ENCODE measurements at places on chromosomes 6 and 20.

DNA sequence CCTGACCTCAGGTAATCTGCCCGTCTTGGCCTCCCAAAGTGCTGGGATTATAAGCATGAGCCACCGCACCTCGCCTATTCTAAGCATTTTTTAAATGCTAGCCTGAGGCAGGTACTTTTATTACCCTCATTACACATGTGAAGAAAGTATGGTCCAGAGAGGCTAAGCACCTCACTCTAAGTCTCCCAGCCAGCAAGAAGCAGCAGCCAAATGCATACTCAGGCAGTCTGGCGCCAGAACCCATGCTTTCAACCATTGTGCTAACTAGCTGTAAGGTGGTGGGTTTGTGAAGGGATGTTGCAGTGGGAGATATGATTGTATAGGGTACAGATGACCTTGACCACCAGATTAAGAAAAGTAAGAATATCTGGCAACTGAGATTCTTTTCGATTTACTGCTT, 26.1 kb upstream of the RIPOR2 start:
- no peak for DNase-seq

DNA sequence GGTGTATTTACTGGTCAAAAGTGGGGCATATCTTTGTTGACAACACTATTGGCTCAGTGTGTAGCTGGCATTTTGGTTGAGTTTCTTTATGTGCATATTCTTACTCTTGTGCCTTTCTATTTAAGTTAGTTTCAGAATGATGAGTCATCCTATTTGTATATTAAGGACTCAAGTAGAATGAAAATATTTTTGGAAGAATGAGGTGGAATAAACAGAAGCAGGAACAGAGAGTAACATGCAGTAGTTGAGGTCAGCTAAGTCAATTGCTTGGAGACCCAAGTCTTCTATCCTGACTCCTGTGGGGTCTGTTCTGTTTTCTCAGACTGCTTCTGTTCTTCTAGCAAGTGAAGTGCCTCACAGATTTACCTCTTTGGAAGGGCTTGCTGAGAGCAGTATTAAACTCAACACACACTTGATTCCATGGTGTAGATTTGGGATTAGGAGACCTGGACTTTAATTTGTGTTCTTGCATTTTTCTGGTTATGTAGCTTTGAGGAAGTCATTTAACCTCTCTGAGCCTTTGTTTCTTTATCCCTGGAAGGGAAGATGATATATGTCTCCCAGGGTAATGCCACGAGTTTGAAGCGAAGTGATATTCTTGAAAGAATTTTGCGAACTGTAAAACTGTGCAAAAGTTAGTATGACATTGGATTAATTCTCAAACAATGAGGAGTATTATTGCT, 324.3 kb downstream of the QKI start:
- DNase-seq = no peak

DNA sequence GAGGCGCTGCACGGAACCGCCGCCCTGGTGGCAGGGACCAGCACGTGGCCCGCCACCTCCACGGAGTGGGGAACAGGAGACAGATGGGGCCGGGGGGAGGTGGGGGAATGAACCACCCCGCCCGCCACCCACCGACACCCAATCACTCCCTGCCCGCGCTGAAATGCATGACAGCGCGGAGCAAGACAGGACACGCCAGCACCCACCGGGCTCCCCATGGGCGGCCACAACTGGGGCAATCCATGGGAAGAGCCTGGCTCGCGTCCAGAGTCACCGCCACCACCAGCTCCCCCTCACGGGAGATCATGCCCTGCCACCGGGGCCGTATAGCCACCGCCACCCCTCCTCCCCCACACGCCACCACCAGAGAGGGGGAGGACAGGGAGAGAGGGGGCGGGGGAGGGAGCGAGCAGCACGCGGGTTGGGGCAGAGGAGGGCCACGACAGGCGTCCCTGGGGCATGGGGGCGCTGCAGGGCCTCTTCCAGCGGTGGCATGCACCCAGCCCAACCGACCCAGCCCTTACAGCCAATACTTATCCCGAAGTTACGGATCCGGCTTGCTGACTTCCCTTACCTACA, 744.3 kb upstream of the DEFB115 start:
- DNase-seq = no peak

DNA sequence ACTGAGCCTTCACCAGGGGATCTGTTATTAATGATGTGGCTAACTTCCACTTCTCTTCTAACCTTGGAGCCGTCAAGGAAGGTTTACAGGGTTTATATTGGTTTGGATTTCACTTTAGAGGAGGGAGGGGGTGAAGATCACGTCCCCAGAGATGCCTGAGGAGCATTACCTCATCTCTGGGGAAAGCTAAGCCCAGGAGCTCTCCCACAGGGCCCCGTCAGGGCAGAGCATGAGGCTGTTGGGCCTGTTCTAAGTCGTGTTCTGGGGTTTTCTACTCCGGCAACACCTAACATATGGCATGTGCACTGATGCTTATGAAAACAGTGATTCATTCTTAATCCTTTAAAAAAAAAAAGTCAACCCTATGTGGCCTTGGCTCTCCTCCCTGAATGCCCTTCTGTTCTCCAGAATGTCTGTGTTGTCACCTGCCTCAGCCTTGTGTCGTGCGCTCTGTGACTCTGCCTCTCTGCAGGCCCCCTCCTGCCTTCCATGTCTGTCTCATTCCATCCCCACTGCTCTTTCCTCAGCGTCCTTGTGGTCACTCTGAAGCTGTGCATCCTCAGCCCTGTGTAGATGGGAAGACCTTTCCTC, 97.4 kb upstream of the JARID2 start:
- no peak for DNase-seq

- no peak for DNase-seq
These were observed 40.6 kb upstream of the NFATC2 start for GRCh38 chr20:51583073-51583472.

GRCh38 chr6:2850538-2851113, 9.0 kb upstream of the SERPINB1 start:
- peak; percentile 58 for DNase-seq

- DNase-seq = no peak
These were observed 20.5 kb downstream of the MAP7 start for GRCh38 chr6:136529710-136530109.

DNA sequence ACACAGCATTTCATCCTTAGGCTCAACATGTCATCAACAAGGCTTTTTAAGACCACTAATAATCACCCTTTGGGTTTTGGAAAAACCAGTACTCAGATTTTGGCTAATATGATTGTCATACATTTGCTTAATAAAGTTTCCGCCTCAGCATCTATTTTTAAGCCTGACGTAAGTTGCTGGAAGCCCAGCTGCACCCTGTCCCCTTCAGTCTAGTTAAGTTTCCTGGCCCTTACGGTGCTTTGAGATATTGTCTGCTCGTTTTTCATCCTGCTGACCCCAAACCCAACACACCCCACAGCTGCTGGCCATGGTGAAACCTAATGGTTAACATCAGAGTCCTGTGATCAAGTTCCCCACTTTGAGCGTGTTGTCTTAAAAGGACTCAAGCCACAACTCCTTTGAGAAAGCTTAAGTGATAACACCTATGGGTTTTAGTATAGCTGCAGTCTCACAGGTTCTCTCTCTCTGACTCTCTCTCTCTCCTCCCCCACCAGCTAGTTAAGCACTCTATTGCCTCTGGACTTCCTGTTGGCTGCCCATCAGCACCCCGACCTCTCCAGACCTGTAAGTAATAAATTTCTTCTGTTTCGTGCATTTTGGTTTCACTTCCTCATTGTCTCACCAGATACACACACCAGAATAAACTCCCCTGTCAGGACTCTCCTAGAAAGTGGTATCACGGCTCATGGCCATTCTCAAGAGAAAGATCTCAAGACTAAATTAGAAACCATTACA, 802.0 kb downstream of the C6orf118 start:
- no peak for DNase-seq

- no peak for DNase-seq
These were observed 109.2 kb upstream of the OGFRL1 start for GRCh38 chr6:71179249-71179885.

GRCh38 chr6:154773610-154774089, 40.4 kb downstream of the SCAF8 start:
- DNase-seq = no peak

DNA sequence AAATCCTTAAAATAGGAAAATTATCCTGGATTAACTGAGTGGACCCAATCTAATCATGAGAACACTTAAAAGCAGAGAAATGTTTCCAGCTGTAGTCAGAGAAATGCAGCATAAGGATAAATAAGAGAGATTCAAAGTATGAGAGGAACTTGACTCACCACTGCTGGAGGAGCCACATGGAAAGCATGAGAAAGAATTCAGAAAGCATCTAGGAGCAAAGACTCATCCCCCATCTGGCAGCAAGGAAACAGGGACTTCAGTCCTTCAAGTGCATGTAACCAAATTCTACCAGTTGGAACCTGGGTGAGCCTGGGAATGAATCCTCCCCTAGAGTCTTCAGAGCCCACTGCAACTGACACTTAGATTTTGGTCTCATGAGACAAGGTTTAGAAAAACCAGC, 33.7 kb downstream of the RNF146 start:
- peak; percentile 7 for DNase-seq

DNA sequence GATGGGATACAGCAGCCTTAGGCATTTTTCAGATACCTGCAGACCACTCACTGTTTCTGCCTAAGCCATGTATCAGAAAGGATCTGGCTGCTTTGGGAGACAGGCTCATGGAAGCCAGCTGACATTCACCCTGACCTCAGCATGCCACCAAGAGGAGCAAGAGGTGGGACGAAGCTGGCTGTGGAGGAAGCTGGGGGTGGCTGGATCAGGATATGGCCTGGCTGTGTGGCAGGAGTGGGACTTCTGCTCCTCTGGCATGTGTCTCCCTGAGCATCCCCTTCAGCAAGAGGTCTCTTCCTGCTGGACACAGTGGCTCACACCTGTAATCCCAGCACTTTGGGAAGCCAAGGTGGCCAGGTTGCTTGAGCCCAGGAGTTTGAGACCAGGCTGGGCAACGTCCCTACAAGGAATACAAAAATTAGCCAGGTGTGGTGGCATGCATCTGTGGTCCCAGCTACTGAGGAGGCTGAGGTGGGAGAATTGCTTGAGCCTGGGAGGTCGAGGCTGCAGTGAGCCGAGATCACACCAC, 897 bp downstream of the ADIG start:
- DNase-seq = no peak

DNA sequence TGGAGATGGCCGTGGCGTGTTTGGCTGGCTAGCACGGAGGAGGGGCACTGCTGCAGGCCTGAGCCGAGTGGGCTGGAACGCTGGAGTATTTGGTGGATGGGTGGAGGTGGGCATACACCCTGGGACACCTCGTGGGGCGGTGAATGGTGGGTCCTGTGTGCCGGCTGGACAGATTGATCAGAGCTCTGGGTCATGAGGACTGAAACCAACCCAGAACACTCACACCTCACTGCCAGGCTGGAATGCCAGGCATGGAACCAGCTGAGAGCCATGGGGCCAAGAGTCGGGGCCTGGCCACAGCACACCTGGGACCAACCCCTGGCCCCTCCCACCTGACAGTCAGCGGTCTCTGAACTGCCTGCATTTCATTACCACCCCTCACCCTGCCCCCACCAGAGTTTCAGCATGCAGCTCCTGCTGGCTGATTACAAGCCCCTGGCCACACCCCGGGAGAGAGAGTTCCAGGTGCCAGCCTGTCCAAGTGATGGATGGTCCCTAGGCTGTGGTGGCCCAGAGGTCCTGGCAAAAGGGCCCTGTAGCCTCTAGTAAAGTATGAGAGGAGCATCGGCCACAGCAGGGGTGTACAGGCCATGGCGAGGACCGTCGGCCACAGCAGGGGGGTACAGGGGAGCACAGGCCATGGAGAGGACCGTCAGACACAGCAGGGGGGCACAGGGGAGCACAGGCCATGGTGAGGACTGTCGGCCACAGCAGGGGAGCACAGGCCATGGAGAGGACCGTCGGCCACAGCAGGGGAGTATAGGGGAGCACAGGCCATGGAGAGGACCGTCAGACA, 3.3 kb downstream of the NPBWR2 start:
- no peak for DNase-seq

DNA sequence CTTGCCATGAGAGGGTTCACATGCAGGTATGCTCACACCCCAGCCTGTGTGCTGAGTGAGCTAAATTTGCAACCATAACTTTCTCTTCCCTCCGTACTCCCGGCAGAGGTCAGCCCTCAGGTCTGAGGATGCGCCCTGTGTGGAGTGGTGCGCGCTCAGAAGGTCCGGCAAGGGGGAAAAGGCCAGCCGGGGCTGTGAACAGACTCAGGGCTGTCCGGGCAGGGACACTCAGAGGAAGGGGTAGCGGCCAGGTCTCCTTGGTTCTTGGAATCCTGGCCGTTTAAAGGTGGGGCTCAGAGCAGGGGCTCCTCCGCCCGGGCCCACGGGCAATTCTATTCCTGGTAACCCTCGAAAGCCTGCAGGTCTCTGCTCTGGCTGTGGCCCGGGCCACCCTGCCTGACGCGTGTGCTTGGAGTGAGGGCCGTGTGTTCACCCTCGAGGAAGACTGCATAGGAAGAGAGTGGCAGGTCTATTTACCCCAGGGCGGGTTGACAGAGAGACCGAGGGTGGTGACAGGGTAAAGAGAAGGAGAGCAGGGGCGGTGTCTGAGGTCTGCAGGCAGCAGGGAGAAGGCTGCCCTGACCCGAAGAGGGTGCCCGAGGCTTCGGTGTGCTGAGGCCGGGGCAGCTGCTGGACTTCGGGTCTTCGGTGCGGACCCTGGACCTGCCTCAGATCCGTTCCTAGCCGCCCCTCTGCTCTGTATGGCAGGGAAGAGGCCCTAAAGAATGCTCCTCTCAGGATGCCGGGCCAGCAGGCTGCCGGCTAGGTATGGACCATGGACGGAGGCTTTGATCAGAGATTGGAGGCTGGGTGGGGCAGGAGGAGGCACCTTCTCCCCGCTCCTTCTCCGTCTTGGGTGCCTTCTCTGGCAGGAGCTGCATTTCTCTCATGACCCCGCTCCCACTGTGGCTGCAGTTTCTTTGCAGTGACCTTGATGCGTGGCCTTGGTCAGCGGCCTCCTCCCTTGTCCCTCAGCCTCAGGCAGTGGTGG, 131.1 kb upstream of the ARMC2 start:
- no peak for DNase-seq

GRCh38 chr20:2799271-2799670, 1.2 kb downstream of the CPXM1 start:
- no peak for DNase-seq

DNA sequence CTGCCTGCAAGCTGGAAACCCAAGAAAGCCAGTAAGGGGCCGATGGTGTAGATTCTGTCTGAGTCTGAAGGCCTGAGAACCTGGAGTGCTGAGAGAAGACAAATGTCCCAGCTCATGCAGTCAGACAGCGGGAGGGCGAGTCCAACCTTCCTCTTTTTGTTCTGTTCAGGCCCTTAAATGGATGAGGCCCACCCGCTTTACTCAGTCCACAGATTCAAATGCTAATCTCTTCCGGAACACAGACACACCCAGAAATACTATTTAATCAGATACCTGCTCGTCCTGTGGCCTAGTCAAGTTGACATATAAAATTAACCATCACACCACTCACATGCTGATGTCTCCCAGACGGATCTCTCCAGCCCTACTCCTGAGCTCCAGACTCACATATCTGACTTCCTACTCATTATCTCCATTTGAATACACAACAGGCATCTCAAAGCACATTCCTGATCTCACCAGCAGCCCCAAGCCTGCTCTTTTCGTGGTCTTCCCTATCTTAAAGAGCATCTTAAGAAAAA, 26.7 kb upstream of the SRC start:
- no peak for DNase-seq
